Stimulated activated CD4-positive, alpha-beta T cell treated with anti-CD3 and anti-CD28 coated beads, TNF-alpha, amount 100 ng/mL, for 24 hours (primary cell): ENCODE measurements at places on chromosomes 7 and 10.

GRCh38 chr7:36985866-36986400 is 261.6 kb upstream of the AOAH start:
- no peak for DNase-seq

- no peak for DNase-seq
Measured at GRCh38 chr7:93133005-93133404, 15.2 kb downstream of the SAMD9L start.

- DNase-seq = no peak
Measured at GRCh38 chr10:1530871-1531517, 206.3 kb downstream of the ADARB2 start.

DNA sequence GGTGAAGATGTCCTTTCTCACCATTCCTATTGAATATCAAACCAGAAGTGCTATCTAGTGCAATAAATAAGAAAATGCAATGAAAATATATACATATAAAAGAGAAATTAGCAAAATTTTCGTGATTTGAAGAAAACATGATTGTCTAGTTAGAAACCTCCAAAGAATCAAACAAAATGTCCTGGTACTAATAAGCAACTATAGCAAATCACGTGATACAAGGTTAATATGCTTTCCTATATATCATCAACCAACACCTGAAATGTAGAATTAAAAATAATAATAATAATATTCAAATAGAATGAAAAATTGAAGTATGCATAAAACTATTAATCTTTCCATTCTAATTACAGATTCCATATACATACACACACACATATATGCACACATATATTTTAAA is 183.9 kb upstream of the POM121L12 start:
- no peak for DNase-seq

- no peak for DNase-seq
Measured at GRCh38 chr7:116197360-116197759, 13.0 kb upstream of the TES start.

DNA sequence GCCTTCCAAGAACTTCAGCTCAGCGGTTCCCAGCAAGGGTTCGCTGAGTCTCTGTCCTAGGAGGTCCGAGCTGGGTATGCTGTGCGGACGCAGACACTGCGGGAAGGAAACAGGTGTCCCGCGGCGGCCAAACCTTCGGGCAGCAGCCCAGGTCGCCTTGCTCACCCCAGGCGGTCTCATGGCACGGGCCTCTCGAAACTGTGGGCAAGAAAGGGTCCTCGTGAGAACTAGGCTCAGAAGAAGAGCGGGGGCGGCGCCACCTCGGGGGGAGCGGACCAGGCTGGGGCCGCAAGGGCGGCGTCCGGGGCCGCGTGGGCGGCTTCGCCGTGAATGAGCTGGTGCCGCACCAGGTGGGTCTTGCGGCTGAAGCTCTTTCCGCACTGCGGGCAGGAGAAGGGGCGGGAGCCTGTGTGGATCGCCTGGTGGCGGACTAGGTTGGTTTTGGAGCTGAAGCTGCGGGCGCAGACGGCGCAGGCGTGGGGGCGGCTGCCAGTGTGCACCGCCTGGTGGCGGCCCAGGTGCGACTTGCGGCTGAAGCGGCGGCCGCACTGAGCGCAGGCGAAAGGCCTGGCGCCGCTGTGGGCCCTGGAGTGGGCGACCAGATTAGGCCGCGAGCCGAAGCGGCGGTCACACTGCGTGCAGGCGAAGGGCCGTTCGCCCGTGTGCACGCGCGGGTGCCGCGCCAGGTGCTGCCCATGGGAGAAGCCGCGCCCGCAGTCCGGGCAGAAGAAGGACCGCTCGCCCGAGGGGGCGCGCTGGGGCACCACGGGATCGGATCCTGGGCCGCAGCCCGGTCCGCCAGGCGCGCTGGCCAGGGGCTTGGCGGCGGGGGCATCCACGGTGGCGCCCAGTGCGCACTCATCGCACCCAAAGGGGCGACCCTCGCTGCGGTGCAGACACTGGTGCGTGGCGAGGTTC is 8.6 kb downstream of the ZNF467 start:
- DNase-seq = no peak

- DNase-seq = no peak
Measured at GRCh38 chr10:51302316-51302715, 228.0 kb downstream of the PRKG1 start.

DNA sequence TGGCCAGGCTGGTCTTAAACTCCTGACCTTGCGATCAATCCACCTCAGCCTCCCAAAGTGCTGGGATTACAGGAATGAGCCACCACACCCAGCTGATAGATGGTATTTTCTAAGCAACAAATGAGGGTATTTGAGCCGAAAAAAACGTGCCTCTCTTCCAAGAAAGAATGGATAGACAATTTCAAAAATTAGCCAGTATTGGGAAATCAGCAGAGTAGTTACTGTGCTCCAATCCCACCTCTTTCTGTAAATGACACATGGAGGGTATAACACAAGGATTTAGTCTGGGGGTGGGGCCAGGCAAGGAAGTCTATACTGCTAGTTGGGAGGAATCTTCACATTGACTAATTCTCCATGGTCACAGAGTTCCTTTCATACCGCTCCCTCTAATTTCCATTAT is 9.2 kb upstream of the BPGM start:
- no peak for DNase-seq

GRCh38 chr7:157009170-157009777 is 1.2 kb downstream of the MNX1 start:
- no peak for DNase-seq
